Activated T-helper 1 cell treated with anti-CD3 and anti-CD28 coated beads, Interleukin-2, amount 50 U/mL, for 16 hours (primary cell): ENCODE measurements at places on chromosomes 6 and 20.

DNA sequence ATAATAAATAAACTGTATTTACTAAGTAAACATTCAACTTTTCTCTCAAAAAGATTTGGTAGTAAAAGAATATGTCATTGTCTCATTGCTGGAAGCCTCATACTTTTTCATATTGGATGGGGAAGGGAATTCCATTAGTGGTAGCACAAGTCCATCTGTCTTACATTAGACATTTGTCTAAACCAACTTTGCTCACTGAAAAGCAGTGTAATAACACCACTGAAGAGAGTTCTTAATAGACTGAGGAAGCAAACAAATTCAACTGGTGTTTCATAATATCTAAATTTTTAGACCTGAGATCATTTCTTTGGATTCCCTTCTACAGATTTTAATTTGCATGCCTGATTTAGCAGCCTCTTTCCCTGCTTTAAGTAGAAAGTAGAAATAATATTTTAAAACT, 62.7 kb downstream of the PLCB1 start:
- DNase-seq, result no peak

- no peak for DNase-seq
Measured at GRCh38 chr6:157272866-157273755, 50.2 kb downstream of the TMEM242 start.

- DNase-seq, result no peak
Measured at GRCh38 chr6:156773935-156774852, 3.0 kb upstream of the ARID1B start.

DNA sequence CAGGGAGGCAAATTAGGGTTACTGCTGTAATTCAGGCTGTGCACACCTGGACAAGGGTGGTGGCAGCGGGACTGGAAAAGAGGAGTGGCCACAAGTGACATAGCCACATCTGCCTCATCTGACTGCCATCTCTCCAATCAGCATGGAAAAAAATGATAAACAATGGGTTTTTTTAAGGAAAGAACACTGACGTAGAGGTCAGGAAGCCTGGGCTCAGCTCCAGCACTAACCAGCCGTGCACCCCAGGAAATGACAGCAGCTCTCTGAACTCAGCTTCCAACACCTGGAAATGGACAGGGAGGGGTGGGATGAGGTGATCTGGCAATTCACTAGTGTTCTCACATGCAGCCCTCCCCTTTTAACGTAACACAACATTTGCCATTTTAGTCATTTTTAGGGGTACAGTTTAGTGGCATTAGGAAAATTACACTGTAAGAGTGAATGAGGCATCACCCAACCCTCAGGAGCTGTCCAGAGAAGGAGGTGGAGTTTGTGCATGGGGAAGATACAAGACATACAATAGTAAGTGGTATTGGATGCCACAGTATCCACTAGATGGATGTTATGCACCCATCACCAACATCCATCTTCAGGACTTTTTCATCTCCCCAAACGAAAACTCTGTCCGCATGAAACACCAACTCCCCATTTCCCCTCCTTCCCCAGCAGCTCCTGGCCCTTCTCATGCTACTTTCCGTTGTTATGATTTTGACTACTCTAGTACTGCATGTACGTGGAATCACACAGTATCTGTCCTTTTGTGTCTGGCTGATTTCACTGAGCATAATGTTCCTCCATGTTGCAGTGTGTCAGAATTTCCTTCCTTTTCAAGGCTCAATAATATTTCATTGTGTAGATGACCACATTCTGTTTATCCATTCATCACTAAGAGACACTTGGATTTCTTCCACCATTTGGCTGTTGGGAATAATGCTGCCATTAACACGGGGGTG, 215.5 kb upstream of the ECI2 start:
- no peak for DNase-seq

GRCh38 chr6:70673601-70674000, 5.9 kb downstream of the SMAP1 start:
- DNase-seq, result no peak

DNA sequence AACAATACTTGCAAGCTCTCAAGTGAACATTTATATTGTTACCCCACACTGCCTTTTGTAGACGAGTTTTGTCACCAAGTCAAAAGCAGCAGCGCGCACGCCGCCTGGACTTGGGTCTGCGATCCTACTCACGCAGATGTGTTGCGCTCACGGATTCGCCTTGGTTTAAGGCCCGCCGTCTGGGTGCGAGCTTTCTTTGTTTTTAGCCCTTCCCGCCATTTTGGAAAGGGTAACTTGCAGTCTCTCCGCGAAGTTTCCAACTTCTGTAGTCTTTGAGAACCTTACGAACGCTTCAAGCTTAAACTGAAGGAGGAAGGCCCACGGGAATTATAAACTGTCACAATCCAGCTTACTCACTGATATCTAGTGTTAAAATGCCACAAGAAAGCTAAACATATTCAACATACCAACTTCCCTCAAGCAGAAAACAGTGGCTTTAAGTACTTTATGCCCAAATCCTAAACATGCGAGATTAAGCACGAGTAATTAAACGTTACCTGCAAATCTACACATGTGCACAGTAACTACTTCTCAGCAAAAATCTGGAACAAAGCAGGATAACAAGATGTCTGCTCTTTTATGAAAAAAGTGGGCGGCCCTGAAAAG, 80.4 kb upstream of the BTN3A2 start:
- DNase-seq, result peak; percentile 24

GRCh38 chr20:37627060-37627766, 66.6 kb upstream of the CTNNBL1 start:
- no peak for DNase-seq

GRCh38 chr6:102686461-102686860, 1293.0 kb downstream of the GRIK2 start:
- no peak for DNase-seq

GRCh38 chr6:43491750-43492661, 14.6 kb downstream of the TJAP1 start:
- DNase-seq, result no peak

DNA sequence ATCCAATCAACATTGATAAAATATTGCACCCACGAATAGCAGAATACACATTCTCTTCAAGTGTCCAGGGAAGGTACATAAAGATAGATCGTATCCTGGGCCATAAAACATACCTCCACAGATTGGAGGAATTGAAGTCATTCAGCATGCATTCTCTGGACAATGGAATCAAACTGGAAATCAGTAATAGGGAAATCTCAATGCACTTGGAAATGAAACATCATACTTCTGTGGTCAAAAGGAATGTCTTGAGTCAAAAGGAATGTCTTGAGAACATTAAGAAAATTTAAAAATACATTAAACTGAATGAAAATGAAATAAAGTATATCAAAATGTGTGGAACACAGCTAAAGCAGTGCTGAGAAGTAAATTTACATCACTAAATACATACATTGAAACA, 138.8 kb downstream of the TFAP2A start:
- no peak for DNase-seq

- no peak for DNase-seq
Measured at GRCh38 chr6:71333697-71334096, 45.1 kb downstream of the OGFRL1 start.

- peak; percentile 18 for DNase-seq
Measured at GRCh38 chr20:5127204-5127858, 523 bp downstream of the CDS2 start.

DNA sequence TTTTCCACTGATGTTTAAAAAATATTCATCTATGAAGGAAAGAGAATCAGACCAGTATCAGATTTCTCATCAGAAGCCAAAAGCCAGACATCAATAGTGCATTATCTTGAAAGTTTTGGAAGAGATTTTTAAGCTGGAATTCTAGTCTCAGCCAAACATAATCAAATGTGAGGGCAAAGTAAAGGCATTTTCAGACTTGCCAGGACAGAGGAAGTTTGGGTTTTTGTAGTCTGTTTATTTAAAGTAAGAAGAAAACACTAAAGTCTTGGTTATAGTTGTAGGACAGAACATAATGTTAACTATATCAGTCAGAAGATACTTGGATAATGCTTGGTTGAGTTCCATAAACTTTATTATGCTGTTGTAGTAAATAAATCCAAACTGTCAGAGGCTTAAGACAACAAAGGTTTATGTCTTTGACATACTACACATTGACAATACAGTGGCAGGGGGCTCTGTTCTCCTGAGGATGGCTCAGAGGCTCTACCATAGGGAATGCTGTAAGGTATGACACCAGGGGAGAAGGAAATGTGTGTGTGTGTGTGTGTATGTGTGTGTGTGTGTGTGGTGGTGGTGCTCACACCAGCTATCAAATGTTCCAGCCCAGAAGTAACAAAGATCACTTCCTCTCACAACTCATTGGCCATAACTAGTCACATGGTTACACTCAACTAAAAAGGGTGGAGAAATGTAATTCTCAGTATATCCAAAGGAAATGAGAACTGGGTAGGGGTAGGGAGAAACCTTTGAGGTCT, 26.7 kb upstream of the YWHAB start:
- DNase-seq, result no peak

- DNase-seq, result no peak
Measured at GRCh38 chr6:97939440-97940168, 656.6 kb upstream of the MMS22L start.

DNA sequence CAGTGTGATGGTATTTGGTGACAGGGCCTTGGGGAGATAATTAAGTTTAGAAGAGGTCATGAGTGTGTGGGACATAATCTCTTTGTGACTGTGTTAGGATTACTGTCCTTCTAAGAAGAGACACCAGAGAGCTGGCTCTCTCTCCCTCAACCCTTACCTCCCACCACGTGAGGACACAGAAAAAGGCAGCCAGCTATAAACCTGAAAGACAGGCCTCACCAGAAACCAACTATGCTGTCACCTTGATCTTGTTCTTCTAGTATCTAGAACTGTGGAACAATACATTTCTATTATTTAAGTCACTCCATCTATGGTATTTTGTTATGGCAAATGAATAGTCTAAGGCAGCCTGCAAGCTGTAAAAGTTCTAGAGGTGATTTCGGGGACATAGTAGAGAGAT, 203.7 kb downstream of the OTOR start:
- no peak for DNase-seq

GRCh38 chr20:20272686-20273085, 95.2 kb upstream of the INSM1 start:
- no peak for DNase-seq

- DNase-seq, result no peak
Measured at GRCh38 chr6:8993111-8993510, 557.8 kb upstream of the SLC35B3 start.

- DNase-seq, result peak; percentile 58
Measured at GRCh38 chr6:5143634-5144311, 58.6 kb downstream of the PPP1R3G start.

- no peak for DNase-seq
Measured at GRCh38 chr20:2753461-2754040, 46.9 kb downstream of the CPXM1 start.

- no peak for DNase-seq
Measured at GRCh38 chr6:41457303-41457670, 88.9 kb upstream of the FOXP4 start.

- no peak for DNase-seq
Measured at GRCh38 chr20:52681288-52681687, 290.9 kb upstream of the TSHZ2 start.

DNA sequence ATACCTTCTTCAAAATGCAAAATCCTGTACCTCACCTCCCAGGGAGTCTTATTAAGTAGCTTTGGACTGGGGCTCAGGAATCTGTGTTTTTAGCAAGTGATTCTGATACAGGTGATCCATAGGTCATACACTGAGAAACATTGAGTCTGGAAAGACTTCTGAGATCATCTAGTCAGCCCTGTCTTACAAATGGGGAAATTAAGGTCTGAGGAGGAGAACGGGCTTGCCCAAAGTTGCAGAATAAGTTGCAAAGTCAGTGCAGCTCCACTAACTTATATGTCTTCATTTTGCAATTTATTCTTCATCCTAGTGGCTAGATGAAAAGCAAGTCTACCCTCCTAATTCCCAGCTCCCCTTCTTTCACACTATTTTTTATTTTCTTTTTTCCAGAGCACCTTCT, 28.9 kb downstream of the KCNS1 start:
- no peak for DNase-seq

DNA sequence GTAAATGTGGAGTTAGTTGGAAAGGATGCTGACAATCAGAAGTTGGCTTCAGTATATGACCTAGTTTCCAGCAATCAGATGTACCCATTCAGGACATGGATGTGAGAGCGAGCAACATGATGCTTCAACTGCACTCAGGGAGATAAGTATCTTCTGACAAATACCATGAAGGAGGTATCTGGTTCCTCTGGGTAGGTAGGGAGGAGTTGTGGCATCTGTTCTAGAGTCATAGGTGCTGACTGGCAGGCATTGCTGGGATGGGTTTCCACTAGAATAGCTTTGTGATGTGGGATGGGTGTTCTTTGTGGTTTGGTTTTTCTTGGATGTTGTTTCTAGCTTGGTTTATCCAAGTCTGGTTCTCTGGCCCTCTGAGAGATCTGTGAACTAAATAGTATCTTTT, 3.9 kb upstream of the REV3L start:
- no peak for DNase-seq

DNA sequence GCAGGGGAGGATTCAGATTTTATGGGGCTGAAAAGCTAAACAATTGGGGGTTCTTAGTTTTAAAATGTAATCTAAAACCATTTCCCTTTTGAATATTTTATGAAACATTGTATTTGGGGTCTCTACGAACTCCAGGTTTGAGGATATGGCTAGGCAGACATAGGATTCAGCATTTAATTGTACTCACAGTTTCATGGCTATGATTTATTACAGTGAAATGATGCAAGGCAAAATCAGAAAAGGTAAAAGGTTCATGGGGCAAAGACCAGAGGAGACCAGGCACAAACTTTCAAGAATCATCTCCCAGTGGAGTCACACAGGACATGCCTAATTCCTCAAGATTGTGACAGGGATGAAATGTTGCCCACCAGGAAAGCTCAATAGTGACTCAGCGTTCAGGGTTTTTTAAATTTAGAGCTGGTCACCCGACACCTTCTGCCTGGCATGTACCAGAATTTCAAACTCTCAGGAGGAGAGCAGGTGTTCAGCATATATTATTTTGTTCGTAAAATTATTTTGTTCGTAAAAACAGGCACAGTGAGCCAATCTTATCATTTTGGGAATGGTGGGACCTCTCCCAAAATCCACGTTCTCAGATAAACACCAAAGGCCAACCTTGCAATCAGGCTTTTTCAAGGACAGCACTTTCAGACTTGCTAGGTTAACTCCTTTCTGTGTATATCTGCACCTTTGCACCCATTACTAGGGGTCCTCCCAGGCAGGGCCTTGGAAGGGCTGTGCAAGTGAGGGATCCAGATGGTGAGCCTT, 270.3 kb downstream of the NKAIN2 start:
- DNase-seq, result no peak

GRCh38 chr6:33761922-33762629, 15.4 kb upstream of the IP6K3 start:
- DNase-seq, result no peak

GRCh38 chr6:116364321-116364720, 6.4 kb upstream of the DSE start:
- DNase-seq, result no peak

- DNase-seq, result no peak
Measured at GRCh38 chr6:10559522-10560152, 38.5 kb downstream of the GCNT2 start.

DNA sequence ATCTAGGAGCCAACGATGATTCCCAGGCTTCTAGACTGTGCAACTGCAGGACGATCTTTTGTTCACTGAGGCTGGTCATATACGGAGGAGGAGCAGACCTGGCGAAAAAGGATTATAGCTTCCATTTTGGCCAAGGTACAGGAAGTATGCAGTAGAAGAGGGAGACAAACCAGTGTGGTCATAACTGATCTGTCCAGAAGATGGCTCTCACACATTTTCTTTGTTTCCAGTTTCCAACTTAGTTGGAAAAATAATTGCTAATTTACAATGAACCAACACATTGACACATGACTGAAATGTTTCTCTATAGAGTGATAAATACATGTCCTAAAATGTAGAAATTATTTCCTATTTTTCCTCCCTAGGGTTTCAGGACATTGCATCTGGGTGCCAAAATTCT, 364.1 kb upstream of the BTBD3 start:
- DNase-seq, result no peak

GRCh38 chr20:59571151-59571550, 33.2 kb upstream of the PHACTR3 start:
- no peak for DNase-seq
